Melanocyte of skin (primary cell): ENCODE measurements at places on chromosomes 12 and 14. TPM values are rescaled to one million over a fixed set of nuclear protein-coding genes. Genes with fewer than 3 reads are reported as not detected.

The PAH gene
- not detected in 2 replicates for total RNA-seq

The CCDC184 gene
- total RNA-seq: 0.34 and 0.36 TPM in 2 replicates

The FZD10 gene
- total RNA-seq: under 0.01 and 0.36 TPM in 2 replicates

The FAM181A gene
- total RNA-seq: not detected in 2 replicates

The MMP19 gene
- 0.73 TPM in 1 of 2 replicates, not detected in the other for total RNA-seq

The C3AR1 gene
- 4.8 and 7.3 TPM in 2 replicates for total RNA-seq

The AQP6 gene
- not detected in 2 replicates for total RNA-seq

The CDCA3 gene
- 16.9 and 18.2 TPM in 2 replicates for total RNA-seq

The EVL gene
- 9.3 and 10.8 TPM in 2 replicates for total RNA-seq

The NOVA1 gene
- total RNA-seq: not detected in 2 replicates

The ACRBP gene
- 0.73 TPM in 1 of 2 replicates, not detected in the other for total RNA-seq

The CACNA1C gene
- total RNA-seq: not detected in 2 replicates

The CLEC4A gene
- total RNA-seq: not detected in 2 replicates

The SLC39A5 gene
- not detected in 2 replicates for total RNA-seq

The TAMALIN gene
- 28.0 and 52.0 TPM in 2 replicates for total RNA-seq

The MCRS1 gene
- total RNA-seq: 66.9 and 69.3 TPM in 2 replicates

The APOF gene
- total RNA-seq: not detected in 2 replicates

The KRT78 gene
- not detected in 2 replicates for total RNA-seq

The SERPINA1 gene
- total RNA-seq: 0.15 and 0.33 TPM in 2 replicates

The GLIPR1L2 gene
- total RNA-seq: 0.34 and 0.36 TPM in 2 replicates

The COCH gene
- 0.31 and 0.33 TPM in 2 replicates for total RNA-seq

The RASAL1 gene
- 0.15 TPM in 1 of 2 replicates, not detected in the other for total RNA-seq
